Cortex of kidney (tissue), 1 donor: ENCODE measurements at places on chromosomes 3 and 15.

DNA sequence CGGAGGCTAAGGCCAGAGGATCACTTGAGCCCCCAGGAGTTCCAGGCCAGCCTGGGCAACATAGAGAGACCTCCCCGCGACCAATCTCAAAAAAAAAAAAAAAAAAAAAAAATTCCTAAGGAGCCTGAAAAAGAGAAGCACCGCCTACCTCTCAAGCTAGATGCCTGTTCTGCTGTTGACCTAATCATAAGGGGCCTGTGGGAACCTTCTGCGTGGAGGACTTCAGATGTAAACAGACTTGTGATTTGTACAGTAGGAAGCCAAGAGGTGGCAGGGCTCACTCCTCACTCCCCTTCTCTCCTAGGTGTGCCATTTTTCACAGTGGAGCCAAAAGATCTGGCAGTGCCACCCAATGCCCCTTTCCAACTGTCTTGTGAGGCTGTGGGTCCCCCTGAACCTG lies 3.2 kb downstream of the TYRO3 start:
- no peak for DNase-seq

DNA sequence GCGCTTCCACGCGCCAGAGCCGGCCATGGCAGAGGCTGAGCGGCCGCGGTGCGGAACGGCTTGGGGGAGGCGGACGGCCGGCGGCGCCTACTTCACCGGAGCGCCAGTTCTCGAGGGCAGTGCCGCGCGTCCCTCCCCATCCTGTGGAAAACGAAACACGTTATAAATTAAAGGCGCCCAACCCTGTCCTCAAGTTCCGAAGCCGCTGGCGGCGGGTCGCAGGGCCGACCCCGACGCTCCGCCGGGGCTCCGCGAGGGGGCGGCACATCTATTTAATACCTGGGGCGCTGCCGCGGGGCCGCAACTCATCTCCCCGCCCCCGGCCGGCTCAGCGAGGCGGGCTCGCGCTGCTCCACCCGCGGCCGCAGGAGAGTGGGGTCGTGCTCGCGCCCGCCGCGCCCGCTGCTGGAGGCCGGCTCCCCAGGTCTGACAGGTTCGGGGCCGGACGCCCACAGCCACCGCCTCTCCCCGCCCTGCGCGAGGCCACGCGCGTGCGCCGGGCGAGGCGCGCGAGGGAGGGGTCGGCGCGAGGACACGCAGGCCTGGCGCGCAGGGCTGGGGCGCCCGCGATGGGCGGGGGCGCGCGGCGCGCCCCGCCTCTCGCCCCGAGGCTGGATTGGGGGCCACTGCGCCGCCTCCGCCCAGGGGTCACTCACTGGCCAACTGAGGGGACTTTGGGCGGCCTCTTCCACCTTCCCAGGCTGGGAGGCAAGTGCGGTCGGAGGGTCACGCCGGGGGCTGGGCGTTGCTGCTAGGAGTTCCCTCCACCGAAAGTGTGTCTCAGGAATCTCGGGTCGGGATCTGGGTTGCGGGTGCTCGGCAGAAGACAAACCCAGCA lies at the start of gene SLC30A4:
Gene SLC30A4 (minus strand): TSS at position 428 of the 838 bp plus-strand sequence. CDS start 401 bp downstream, at position 27.
- DNase-seq: no peak

DNA sequence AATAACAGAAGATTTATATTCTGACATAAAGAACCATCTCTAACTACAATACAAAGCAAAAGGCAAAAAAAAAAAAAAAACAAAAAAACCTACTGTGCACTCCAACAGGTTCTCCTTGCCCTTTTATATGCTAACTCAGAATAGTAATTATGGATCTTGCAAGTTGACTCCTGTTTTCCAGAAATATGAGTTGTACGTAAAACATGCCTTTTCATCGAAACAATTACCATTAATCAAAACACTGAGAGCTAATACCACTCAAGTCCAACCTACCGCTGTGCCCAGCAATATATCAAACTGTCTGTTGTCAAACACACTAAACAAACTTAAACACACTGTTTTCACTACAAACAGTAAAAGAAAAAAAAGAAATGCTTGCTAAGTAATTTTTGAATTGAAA lies 389.8 kb downstream of the TBC1D5 start:
- no peak for DNase-seq

DNA sequence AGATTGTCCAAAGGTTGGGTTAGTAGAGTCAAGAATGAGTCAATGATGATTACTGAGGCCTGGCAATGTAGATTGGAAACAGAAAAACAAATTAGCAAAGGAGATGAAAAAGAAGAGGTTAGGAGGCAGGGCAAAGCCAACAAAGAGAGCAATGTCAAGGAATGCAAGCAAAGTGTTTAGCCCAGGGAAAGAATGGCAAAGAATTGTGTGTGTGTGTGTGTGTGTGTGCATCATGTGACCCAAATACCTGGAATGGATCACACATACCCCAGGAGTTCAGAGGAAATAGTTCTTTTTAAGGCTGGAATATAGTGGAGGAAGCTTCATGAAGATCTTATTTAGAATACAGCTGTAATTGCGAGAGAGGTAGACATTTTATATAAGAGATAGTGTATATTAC lies 831.7 kb upstream of the ARPP21 start:
- no peak for DNase-seq

GRCh38 chr3:14284694-14285547 lies 106.3 kb downstream of the LSM3 start:
- DNase-seq: no peak

- DNase-seq: no peak
Observed at GRCh38 chr3:164537485-164537884, 540.8 kb downstream of the SI start.
